ENCODE measurements at places on chromosomes 3 and 15.

GRCh38 chr15:35827911-35828310, 281.9 kb upstream of the DPH6 start:
- no peak for DNase-seq

- DNase-seq: no peak
Observed at GRCh38 chr3:184741259-184741556, 29.3 kb upstream of the MAGEF1 start.

- no peak for DNase-seq
Observed at GRCh38 chr3:38627956-38628355, 21.5 kb downstream of the SCN5A start.

DNA sequence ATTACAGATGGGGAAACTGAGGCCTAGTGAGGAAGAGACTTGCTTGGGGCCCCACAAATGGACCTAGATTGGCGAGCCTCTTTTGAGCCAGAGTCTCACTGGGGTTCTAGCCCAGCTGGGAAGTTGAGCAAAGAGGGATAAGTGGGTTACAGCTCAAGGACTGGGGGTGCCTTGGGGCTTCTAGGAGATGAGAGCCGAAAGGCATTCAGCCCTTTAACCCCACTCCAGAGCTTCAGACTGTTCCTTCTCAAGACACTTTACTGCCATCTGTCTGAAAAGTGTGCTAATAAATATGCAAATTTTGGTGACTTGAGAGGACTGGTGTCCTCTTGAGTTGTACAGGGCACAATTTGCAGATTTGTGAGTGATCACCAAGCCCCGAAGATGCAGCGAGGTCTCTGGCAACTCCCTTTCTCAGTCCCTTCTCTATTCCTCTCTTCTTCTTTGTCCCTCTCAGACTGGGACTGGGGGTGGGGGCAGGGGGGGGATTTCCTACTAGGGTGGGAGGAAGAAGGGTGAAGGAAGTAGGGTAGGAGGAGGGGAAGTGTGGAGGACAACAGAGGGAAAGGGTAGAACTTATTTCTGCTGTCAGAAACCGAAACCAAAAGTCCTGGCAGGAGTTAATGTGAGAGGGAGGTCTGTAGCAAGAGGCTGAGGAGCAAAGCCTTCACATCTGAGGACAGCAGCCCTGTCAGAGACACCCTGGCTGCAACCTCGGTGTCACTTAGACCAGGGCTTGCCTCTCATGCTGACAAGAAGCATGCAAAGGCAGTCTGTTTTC, 16.2 kb upstream of the ANKDD1A start:
- DNase-seq: peak; percentile 45

GRCh38 chr15:56963710-56964109, 45.3 kb downstream of the TCF12 start:
- DNase-seq: no peak

- DNase-seq: no peak
Observed at GRCh38 chr15:63028442-63029110, 14.0 kb upstream of the TPM1 start.

GRCh38 chr15:48402427-48403177, 71.4 kb downstream of the DUT start:
- DNase-seq: no peak

DNA sequence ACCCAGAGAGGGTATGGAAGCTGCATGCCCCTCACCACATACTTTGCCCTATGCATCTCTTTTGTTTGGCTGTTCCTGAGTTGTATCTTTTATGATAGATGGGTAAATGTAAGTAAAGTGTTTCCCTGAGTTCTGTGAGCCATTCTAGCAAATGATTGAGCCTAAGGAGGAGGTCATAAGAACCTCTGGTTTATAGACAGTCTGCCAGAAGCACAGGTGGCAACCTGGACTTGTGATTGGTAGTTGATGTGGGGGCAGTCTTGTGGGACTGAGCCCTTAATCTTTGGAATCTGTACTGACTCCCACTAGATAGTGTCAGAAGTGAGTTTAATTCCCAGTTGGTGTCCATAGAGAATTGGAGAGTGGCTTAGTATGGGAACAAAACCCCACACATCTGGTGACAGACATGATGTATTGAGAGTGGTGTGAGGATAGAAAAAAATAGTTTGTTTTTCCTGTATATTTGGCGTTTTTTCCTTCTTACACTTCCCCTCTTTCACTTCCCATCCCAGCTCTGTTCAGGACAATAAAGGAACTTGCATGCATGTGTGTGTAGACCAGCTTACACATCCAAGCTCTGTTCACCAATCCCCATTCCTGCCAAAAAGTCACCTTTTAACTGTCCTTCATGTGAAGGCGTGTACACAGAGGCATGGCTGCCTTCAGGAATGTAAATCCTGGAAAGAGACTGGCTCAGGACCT, 38.1 kb upstream of the SPPL2A start:
- DNase-seq: no peak

DNA sequence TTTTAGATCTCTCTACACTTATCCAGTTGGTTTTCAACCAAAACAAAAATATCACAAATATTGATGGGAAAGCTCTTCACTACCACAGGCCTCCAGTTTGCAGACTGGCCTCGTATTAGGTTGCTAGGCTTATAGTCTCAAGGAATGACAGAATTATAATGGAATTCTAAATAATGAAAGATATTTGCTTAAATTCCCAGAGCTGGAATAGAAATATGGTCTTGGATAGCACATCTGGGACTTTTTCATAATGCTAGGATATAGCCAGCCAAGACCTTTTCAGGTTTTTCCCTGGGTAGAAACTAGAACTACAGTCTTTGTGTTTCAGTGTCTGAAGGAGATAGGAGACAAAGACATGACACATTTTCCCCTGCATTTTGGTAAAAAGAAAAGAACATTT, 121.9 kb upstream of the STAC start:
- DNase-seq: no peak

DNA sequence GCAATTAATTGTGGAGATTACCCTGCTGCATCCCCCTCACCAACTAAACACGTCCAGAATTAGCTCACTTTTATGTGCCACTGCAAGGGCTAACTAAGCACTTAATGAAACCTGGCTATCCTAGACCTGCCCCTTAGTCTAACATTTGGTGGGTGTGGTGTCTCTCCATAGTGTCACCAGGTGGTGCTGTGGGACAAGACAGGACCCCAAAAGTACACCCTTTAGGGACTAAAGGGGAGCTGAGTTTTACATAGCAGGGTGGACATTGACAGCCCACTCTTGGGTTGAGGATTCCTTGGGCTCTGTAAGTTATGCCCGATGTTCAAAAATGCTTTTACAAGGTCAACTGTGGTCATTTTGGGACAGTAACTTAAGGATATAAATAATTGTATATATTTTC, 5.7 kb downstream of the DUT start:
- no peak for DNase-seq

- DNase-seq: no peak
Observed at GRCh38 chr3:101081999-101082398, 88.8 kb upstream of the ABI3BP start.

- no peak for DNase-seq
Observed at GRCh38 chr3:160531311-160531710, 34.1 kb downstream of the KPNA4 start.

GRCh38 chr15:39736412-39737195, 46.0 kb downstream of the FSIP1 start:
- DNase-seq: no peak

GRCh38 chr3:72593881-72594397, 254.3 kb downstream of the SHQ1 start:
- no peak for DNase-seq

DNA sequence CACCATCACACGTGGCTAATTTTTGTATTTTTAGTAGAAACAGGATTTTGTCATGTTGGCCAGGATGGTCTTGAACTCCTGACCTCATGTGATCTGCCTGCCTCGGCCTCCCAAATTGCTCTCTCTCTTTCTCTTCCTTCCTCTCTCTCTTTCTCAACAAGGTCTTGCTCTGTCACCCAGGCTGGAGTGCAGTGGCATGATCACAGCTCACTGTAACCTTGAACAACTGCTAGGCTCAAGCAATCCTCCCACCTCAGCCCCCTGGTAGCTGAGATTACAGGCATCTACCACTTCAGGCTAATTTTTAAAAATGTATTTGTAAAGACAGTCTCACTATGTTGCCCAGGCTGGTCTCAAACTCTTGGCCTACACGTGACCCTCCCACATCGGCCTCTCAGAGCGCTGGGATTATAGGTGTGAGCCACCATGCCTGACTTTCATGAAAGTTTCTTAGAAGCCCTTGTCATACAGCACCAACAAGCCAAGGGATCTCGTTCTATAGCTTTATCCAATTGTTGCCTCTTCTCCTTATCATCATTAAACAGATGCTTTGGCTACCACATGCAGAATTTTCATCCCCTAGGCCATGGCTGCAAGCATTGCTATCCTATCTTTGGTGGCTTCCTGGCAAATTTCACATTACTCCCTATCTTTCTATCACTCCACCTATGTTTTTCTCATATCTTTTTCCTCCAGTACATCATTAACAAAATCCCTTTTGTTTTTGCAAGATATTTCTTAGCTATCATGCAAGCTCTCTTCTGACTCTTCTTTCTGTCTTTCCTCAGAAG, 5.7 kb downstream of the CCDC32 start:
- no peak for DNase-seq

- DNase-seq: no peak
Observed at GRCh38 chr3:129379582-129380358, 48.7 kb downstream of the EFCAB12 start.

GRCh38 chr3:181880331-181880730, 168.6 kb downstream of the SOX2 start:
- no peak for DNase-seq

DNA sequence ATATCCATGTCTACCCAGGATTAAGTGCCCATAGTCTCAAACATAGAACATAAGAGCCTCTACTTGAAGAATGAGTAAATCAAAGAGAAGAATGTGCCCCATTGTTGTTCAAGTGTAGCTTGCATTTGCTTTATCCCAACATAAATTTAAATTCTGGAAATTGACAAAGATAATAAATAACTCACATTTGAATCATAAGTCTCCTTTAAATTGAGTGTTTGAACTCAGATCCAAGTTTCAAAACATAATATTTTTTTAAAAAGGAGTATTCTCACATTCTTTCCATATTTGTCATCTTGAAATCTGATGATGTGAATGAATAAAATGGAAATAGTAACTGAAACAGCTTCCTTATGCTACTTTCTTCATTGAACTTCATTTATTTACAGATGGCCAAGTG, 135.2 kb downstream of the MECOM start:
- no peak for DNase-seq

DNA sequence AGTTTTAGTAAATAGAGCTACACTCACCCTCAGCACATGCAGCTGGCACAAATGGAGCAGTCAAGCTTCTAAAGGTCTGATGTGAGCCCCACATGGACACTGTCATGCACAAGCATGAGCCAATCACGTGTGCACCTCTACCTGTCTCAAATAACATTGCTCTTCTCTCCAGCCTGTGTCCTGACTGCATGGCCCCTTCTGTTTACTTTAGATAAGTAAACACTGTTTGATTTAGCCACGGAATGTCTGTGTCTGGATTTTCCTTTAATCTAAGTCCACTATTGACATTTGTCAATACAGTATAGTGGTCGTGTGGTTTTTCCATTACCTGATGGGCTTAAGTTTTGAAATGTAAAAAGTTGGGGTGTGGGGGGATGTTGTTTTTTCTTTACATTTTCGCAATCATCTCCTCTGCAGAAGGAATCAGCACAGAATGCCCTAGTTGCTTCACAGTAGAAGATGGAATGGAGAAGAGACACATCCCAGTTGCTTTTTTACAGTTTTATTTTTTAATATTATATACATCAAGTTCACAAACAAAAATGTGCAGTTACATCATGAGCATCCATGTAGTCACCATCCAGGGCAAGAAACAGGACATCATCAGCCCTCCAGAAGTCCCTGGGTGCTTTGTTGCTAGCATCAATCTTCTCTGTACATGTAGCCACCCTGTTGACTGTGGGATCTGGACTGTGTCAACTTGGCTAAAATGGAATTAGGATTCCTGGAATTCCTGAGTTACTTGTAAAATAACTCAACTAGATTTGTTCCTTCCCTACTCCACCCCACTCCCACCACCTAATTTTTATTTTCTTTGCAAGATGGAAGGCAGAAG, 146.1 kb downstream of the UACA start:
- no peak for DNase-seq

DNA sequence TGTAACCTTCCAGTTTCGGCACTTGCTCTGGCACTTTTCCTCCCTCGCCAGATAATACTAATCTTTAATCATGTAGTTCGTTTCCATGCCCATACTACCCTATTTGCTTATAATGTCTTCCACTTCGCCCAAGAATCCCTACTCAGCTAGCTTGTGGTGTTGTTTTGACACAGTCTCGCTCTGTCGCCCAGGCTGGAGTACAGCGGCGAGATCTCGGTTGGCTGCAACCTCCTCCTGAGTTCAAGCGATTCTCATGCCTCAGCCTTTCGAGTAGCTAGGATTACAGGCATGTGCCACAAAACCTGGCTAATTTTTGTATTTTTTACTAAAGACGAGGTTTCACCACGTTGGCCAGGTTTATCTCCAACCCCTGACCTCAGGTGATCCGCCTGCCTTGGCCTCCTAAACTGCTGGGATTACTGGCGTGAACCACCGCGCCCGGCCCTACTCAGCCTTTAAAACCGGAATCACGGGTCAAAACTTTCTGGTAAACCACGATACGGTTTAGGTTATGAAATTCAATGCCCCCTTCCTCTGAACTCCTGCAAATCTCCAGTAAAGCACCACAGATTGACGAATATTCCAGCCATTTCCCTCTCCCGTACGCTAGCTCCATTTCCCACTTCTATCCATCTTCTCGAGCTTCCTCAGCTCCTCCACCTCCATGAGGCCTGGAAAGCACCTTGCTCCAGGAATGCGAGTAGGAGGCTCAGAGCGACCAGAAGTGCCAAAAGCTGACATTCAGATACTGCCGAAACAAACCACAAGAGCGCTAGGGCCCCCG, 878 bp upstream of the RAD51 start:
- no peak for DNase-seq

GRCh38 chr3:68363796-68364195, 568.6 kb downstream of the TAFA4 start:
- no peak for DNase-seq

- DNase-seq: no peak
Observed at GRCh38 chr3:52892625-52893311, 4.6 kb downstream of the STIMATE start.

- DNase-seq: no peak
Observed at GRCh38 chr3:49018707-49019006, 277 bp upstream of the DALRD3 start.

GRCh38 chr15:63372018-63372705, 9.5 kb downstream of the CA12 start:
- no peak for DNase-seq

DNA sequence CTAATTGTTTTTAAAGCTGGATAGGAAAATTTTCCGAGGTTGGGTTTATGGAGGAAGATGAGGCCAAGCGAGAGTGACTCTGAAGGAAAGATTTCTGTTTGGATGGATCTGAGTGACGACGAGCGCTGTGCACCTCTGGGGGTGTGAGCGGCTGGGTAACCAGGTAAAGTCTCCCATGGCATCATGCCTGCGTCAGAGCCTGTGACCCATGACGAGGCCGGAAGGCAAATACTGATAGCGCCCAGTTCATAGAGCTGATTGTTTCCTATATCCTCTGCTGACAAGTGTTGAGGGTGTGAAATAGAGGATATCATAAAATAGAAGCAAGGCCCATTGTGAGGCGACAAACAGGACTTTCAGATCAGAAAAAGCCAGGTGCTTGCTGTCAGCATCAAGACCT, 33.7 kb upstream of the MAGEF1 start:
- no peak for DNase-seq

Data from CD4-positive, alpha-beta T cell treated with Interferon gamma for 1 hour (primary cell).